ENCODE measurements at places on chromosomes 12 and 14.
A peak's percentile ranks its signal among the peaks of the same experiment; 100 is the strongest.

DNA sequence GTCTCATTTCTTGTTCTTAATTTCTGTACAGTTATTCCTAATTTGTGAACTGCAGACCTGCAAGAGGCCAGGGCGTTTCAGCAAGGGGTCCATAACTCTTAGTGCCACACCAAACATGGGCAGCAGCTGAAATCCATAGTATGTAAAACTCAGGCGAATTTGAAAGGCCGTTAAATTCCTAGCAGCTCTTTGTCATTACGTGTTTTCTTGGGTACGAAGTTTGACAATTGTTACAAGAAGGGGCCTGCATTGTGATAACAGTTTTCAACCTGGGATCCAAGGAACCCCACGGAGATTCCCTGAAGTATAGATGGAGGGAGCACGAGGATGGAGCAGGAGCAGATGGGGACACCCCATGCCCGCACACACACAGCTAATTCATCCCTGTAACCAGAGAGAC, 288.0 kb downstream of the ZFP36L1 start:
- DNase-seq, result no peak

- no peak for DNase-seq
These were observed 96.7 kb downstream of the CCER1 start for GRCh38 chr12:90858252-90858651.

DNA sequence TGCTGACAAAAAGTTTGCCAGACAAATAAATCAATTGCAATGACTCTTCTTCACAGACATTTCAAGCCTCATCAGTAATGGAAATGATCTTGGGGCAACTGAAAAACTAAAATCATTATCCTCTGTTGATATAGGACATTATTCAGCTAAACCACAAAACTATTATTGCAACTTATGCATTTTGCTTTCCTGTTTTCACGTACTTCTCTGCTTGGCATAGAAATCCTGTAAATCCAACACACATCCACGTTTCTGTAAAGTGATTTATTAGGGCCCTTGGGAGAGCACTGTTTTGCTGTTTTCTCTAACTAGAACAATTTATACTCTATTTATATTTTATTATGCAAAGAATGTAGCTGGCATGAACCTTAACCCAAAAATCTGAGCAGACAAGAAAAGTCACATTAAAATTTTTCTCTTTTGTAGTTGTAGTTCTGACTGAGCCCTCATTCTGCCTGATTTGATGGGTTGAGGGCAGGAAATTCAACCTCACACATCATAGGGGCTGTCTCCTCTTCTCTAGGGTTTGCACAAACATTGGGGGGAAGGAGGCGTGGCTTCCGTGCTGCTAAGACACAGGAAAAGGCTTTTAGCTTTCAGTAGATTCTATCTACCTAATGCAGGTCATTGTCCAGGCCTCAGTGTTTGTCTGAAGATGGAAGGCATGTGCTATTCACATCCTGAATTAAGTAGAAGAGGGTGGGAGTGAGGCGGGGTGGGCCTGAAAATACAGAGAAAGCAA, 11.5 kb upstream of the NUP107 start:
- peak; percentile 76 for DNase-seq

DNA sequence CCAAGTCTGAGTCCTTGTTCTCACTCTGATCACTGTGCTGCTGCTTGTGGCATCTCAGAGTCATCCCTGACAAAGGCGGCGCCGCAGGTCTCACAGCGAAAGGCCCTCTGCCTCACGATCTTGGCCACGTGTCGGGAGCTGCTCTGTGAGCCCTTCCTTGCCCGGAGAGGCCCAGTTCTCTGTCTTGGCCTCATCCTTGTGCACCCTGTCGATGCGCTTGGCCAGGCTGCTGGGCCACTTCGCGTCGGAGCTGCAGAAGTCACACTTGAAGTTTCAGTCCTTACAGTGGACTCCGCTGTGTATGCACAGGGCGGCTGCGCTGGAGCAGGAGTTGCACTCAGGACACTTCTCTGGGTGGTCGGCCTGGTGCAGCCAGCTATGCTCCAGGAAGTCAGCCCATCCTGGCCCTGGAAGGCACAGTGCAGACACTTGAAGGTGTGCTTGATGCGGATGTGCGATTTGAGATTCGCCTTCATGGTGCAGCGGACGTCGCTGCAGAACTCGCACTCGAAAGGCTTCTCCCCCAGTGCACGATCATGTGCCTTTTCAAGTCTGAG, 36.4 kb upstream of the SAV1 start:
- no peak for DNase-seq

DNA sequence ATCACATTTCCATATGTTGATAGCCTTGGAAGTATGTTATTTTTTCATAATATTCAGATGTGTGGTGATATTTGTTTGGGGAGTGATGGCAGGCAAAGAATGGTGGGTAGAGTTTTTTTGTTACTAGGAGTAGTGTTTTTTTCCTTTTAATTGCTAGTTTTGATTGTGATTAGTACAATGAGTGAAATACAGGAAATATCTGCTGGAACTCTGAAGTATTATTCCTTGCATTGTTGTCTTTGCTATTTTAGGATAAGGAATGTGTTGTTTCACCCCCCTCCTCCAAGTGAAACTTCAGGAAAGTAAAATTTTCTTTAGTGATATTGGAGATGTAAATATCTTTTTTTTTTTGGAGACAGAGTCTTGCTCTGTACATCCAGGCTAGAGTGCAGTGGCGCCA, 105.4 kb downstream of the DIP2B start:
- DNase-seq, result no peak

DNA sequence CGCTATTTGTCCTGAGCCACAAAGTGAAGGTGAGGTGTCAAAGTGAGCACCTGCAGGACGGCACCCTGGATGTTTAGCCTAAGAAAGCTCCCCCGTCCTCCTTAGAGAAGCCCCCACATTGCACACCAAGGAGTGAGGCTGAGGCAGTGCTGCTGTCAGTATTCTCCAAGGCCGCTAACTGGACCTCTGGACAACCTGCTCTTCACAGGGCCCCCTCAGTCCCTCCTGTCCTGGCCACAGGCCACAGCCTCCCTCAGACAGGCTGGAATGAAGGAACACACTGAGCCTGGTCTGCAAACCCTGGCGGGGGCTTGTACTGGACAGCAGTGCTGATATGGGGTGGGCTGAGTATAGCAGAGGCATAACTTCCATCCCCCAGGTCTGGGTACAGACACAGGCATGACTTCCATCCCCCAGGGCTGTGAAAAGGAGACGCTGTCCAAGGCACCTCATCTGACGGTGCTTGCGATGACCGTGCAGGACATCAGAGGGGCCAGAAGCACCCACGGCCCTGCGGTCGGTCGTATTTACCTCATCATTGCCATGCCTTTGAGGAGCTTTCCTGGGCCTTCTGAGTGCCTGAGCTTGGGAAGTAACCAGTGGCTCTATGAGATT, 82.4 kb upstream of the DIO3 start:
- DNase-seq, result no peak

DNA sequence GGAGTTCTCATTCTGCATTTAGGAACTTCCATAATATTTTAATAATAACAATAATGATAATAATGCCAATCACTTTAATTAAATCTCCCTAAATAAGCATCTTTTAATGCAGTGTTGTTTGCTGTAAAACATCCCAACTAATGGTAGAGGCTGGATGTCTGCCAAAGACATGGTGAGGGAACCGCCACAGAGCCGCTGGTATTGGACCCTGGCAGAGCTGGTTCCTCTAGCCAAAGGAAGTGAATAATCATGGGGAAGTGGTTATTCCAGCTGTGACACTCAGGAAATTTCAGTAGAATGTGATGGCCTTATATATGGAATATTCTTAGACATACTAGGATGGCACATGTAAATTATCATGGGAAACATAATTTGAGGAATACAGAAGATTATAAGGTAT, 483.3 kb downstream of the ZFP36L1 start:
- no peak for DNase-seq

DNA sequence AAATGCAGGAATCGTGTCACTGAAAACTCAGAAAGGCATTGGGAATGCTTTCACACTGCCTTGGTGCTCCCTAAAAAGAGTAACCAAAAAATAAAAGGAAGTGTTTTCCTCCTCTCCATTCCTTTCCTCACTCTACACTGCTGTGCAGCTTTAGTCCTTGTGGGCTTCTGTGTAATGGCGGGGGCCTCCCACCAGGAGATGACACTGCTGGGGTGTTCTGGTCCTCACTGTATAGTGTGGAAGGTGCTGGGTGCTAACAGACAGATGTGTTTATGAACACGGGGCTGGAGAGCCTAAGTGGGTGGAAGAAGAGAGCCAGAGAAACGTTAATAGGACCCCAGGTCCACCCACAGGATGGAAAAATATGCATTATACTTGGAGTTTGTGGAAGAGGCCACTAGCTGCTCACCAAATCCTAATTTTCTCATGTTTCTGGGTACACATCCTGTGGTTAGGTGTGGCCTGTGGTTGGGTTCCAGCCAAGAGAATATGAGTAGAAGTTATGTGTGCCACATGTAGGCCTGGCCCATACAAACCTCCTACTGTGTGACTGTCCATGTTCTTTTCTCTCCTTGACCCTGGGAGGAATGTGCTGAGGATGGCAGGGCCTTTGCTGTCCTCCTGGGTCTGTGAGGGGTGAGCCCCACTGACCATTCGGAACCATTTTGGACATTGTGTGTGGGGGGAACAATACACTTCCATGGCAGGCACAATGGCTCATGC, 14.0 kb upstream of the C1S start:
- DNase-seq, result no peak

DNA sequence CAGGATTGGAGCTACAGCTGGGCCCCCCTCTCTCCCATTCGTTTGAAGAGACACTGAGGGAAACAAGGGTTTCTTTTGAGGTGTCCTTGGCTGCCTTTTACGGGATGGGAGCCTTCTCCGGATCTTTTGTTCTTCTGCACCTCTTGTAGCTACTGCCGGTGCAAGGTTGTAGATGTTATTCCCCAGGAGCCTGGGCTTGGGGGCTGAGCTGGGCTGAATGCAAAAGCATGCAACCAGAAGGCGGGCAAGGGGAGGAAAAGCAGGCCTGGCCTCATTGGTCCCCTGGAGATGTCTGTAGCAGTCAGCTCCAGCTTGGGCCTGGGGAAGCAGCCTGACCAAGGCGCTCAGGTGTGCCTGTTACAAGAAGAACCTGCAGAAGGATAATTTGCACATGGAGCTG, 110.3 kb downstream of the GCH1 start:
- no peak for DNase-seq

GRCh38 chr12:19394385-19394784, 44.9 kb upstream of the AEBP2 start:
- no peak for DNase-seq

DNA sequence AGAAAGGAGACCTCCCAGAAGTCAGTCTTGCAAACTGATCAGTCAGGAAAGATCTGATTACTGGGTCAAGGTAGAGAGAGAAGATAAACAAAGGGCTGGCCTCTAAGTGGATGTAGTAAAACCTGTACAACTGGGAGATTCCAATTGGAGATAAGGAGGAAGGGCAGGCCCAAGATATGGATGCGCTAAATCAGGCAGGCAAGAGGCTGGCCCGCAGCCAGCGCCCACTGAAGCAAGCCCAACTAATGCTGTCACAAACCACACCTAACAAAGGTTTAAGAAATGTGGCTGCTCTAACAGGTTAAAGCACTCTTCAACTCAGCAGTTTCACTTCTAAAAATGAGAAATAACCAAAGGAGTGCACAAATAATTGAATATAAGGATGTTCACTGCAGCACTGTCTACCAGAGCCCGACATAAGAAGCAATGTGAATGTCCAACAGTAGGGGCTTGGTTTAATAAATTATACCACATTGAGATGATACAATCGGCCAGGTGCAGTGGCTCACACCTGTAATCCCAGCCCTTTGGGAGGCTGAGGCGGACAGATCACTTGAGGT, 4.7 kb downstream of the GLTP start:
- no peak for DNase-seq

DNA sequence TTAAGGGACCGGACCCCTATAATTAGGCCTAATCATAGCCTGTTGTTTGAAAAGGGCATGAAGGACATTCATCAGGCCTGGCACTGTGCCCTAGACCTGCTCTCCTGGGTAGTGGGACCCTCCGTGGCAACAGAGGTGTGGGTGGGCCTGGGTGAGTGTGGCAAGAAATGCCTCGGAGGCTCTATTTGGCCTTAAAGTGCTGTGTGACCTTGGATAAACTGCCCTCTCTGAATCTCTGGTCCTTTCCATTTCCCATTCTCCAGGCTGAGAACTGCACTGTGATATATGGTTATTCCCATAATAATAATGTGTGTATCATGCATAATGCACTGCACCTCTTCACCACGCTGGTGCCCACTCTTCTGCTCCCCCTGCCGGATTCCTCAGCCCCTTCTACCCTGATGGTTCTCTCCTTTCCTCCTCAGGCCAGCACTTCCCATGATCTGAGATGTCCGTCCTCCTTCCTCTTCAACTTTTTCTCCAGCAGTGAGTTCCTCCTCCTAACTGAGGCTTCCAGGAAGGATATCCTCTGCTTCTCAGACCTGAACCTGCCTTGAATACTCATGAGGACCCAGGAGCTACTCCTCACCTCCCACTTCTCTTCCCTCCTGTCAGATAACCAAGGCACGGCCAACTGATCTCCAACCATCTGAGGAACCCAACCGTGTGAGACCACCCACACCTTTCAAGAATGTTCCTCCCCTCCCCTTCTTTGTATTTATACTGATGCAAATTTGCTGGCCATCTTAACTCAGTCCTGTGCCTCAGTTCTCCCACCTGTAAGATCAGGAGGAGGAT, 111.0 kb upstream of the PZP start:
- DNase-seq, result no peak

- DNase-seq, result no peak
These were observed 6.5 kb downstream of the MEG3 start for GRCh38 chr14:100832311-100832960.

- no peak for DNase-seq
These were observed 1.6 kb upstream of the CD9 start for GRCh38 chr12:6198556-6198955.
